NCI-H1694 treated with DMSO at 0.1 percent for 48 hours (cell line): ENCODE measurements at places on chromosomes 7 and 10.

- DNase-seq: peak; percentile 79
Measured at GRCh38 chr7:90933984-90934383, 330.2 kb upstream of the FZD1 start.

GRCh38 chr10:34768261-34768971, 46.7 kb downstream of the PARD3 start:
- peak; percentile 51 for DNase-seq

DNA sequence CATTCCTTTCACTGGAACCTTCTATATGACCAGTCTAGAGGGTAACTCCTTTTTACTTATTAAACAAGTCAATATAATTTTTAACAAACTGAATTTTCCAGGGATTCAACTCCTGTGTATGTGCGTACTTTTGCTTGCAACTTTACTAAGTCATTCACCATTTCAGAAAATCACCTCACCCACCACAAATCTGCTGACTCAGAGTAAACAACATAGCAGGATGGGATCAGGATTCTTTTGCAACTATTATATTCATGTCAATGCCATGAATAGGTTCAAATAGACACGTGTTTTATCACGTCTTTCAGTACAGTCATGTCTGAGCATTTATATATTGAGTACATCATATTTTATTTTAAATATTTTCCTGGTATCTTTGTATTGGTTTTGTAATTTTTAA, 14.5 kb downstream of the CTTNBP2 start:
- DNase-seq: no peak

DNA sequence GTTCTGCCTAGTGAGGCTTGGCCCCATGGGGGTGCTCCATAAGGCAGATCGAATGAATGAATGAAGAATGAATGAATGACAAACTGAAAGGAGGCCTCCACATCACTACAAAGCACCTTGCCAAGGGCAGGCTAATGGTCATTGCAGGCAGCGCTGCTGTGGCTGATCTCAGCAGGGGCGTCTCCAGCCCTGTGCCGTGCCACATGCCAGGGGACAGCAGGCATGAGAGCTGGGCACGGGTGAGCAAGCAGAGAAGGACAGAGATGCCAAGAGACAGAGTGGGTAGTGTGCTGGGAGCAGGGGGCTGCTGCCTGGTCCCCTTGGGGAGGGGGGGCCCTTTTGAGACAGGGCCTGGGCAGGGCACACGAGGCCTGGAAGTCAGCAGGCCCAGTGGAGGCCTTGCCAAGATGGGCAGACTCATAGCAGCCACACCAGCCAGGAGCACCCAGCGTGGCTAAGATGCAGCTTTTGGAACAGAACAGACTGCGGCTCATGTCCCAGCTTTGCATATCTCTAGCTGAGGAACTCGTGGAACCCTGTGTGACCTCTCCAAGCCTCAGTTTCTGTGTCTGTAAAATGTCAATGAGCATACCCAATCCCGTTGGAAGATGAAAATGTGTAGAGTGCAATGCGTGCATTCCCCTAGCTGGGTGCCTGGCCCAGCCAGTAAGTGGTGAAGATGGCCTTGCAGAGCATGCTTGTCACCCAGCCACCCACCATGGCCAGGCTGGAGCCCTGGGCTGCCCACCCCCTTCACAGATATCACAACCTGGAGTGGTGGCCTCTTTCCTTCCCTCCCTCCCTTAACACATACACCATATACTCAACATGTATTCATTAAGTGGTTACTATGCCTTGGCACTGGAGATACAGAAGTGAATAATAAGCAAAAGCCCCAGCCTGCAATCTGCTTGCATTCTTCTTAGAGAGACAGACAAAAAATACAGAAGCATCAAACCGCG, 61.1 kb upstream of the LRRC18 start:
- DNase-seq: no peak

DNA sequence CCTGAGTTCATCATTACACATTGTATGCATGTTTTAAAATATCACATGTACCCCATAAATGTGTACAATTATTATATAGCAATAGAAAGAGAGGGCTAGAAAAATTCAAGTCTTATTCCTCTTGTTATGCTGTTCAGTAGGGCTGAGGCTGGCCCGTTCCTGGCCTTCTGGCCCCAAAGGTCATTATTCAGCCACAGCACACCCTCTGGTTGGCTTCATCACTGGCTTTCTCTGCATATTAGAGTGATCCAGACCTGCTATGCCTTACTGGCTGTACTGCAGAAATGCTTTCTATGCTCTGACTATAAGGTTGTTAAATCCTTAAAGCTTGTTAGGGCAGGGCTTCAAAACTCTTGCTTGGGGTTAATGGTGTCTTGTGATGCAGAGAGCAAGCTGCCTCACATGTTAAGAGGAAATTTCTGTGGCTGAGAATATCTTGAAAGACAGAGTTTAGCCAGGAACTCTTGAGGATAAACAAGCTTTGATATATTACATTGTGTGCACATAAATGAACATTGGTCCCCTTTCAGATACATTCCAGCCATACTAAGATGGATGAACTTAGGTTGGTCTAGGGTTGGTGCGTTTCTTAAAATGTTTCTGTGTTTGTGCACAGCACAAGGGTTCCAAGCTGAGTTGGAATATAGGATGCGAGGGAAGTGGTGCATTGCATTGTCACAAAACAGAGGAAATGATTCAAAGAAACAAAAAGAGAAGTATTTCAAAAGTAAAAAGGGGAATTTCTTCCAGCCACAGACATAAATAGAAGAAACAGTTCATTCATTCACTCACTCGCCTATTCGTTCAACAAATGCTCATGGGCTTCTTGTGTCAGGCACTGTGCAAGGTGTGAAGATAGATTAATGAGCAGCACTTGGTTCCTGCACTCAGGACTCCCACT, 61.6 kb upstream of the WDR11 start:
- no peak for DNase-seq

- DNase-seq: peak; percentile 6
Measured at GRCh38 chr10:43390759-43391158, 18.2 kb downstream of the HNRNPF start.

DNA sequence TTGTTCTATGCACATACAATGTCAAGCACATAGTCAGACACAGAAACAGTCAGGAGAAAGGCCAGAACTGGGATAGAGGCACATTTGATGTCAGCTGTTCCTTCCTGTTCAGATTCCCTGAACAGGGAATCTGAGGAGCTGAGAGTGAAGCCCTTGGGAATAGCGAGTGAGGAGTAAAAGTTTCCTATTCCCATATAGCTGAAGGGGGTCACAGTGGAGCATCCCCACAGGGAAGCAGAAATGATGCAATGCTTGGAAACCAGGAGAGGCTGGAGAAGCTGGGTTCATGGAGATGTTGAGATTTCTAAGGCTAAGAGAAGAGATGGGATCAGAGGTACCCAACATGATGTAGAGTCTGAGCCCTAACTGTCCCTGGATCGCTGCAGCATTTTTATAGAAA, 11.3 kb upstream of the PRXL2A start:
- DNase-seq: no peak

DNA sequence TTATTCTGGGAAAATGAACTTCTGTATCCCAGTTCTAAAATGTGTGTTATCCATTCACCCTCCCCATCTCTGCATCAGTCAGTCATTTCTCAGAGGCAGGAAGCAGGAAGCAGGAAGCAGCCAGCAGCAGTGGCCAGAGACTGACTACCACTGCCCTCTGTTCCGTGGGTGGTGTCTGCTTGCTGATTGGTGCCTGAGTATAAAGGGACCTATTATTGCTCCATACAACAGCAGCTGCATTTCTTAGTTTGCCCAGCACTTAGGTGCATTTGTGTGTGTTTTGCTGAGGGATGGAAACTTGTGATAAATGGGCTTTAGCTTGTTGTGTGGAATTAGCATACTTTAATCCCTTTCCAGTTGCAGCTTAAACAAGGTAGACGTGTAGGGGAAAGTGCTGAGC, 582.2 kb downstream of the SORCS1 start:
- DNase-seq: no peak

DNA sequence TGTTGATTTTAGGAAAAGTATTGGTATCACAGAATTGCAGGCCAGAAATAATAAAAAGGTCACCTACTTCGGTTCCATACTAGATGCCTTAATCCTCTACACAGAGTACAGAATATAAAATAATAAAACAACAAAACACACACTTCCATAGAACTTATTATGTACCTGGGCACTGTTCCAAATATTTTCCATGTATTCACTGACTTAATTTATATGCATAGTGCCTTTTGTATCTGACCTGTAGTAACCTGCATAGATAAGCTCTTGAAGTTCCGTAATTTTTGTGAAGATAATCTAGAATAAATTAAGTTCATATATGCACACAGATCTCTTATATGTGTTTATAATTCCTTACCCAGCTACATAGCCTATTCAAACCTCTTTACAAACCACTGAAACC, 78.3 kb downstream of the RAPGEF5 start:
- DNase-seq: no peak

DNA sequence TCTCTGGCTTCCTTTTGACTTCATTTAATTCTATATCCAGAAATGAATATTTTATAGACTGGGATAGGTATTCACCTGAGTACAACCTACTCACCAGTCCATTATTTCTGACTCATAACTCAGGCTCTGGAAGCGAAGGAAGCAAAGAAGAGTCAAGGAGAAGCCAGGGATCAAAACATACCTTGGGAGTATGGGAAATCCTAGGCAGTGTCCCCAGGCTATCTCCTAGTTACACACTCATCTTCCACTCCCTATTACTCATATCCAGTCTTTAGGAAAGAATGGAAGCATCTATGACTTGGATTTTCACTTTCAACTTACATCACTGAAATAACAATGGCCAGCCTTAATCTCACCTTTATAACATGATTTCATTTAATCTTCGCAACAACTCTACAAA, 40.9 kb upstream of the ELAPOR2 start:
- DNase-seq: no peak

GRCh38 chr10:89019569-89020327, 29.1 kb downstream of the FAS start:
- DNase-seq: no peak

- no peak for DNase-seq
Measured at GRCh38 chr7:30201161-30201666, 66.4 kb downstream of the MTURN start.

- DNase-seq: no peak
Measured at GRCh38 chr10:71916827-71917226, 47.4 kb upstream of the CHST3 start.
